ENCODE measurements at places on chromosomes 7 and 10.

DNA sequence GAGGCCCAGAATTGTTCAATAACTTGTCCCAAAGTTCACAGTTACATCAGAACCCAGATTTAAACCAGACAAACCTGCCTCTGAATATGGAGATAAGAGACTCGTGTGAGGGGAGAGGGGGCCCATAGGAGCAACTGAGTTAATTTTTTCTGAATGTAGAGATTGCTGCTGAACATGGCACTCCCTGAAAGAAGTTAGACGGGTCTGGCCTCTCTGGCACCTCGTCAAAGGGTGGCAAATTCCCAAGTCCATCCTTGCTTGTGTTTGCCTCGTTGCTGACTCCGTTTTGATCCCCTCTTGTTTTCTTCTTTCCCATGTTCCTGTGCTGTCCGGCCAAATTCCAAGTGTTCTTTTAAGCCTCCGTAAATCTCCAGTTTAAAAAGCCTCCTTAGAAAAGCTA is 35.2 kb upstream of the YAE1 start:
- DNase-seq, result no peak

DNA sequence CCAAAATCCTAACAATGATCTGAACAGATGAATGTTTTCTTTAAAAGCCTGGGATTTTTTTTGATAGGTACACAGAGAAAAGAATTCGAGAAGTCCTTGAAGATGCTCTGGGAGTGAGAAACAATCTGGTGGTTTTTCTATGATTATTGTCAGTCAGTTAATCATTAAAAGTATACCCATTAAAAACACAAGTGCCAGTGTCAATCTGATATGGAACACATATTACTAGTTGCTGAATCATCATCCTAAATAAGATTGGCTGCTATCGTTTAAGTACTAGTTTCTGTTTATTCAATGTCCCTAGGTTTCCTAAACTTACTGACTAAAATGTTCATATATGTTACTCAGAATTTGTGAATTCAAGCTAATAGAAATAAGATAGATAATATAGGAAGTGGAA is 16.1 kb downstream of the COL28A1 start:
- DNase-seq, result no peak

DNA sequence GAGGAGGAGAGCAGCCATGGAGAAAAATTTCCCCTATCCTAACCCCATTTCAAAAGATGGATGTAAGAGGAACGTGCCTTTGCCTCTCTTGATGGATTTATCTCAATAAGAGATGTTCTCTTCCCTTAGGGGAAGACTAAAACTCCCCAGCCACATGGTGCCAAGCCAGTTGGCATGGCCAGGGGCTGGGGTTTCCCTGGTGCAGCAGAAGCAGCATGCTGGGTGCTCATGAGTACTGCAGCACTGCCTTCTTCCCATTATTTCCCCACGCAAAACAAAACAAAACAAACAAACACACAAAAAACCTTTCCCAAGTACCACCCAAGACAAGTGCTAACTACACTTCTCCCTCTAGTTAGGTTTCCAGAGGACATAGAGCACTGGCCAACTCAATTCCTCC is 97.2 kb downstream of the DOCK4 start:
- DNase-seq, result no peak

GRCh38 chr10:50400694-50401093 is 149.4 kb upstream of the ASAH2 start:
- DNase-seq, result no peak

GRCh38 chr10:31120961-31121685 is 89.5 kb upstream of the ZNF438 start:
- no peak for DNase-seq

- DNase-seq, result no peak
These were observed 31.0 kb upstream of the ABCB4 start for GRCh38 chr7:87506246-87507180.

- no peak for DNase-seq
These were observed 90.9 kb upstream of the STK17A start for GRCh38 chr7:43491984-43492383.

DNA sequence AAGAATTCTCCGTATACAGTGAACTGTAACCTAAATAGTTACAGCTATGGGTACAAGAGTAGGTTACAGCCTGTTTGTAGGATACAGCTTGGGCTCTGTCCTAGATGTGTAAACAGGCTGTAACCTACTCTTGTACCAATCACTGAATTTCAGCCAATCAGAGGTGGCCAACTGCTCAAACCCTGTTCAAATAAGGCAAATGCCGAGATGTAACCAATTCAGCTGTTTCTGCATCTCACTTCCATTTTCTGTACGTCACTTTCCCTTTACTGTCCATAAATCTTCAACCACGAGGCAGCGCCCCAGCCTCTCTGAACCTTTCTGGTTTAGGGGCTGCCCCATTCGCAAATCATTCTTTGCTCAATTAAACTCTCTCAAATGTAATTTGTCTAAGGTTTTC is 8.3 kb upstream of the MMP21 start:
- DNase-seq, result no peak

DNA sequence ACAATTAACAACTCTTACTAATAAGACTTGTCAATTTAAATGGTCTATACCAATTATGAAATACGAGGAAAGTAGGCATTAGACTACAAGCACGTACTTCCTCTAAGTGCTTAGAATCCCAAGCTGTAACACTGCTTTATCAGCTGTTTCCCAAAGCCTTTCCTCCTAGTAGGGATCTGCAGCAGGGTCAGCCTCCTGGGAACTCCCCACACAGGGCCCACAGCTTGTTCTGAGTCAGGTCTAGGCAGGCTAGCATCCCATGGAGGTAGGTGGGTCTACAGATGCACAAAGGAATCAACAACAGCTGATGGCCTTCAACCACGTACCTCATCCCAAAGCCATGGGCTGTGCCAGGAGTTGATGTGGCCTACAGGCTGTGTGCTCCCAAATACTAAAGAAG is 14.7 kb downstream of the MMS19 start:
- DNase-seq, result no peak

DNA sequence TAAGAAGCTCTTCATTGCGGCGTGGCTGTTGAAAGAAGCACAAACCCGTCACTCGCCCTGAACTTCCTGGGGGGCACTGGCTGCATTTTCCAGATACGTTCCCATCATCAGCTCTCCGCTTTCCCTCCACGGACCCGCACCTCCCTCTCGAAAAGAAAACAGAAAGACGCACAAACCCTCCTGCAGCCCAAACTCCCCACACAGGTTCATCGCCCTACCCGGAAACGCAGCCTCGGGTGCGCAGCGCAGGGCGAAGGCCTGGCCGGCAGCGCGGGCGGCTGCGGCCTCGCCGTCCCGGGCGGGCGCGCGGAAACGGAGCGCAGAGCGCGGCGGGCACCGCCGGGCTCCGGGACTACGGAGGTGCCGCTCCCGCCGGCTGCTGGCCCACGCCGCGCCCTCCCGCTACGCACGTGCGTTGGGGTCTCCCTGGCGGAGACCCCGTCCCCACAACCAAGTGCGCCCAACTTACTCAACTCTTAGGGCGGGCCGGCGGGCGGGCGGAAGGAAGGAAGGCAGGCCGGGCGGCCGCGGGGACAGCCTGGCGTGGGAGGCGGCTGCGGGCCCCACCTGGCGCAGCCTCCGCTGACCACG is 822 bp downstream of the ZNF800 start:
- DNase-seq, result peak; percentile 68

DNA sequence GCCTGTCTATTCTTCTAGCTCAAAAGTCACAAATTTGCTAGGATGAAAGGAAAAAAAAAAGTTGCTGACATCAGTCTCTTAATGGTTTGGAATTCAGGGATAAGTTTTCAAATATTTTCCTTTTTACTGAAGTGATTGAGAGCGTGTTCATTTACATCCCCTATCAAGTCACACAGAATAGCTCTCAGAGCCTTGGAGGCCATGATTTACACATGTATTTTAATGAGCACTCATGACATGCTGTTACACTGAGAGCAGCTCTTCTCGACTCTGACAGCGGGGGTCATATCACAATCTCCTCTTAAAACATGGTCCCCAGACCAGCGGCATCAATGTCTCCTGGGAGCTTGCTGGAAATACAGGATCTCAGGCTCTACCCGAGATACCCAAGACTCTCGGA is 232.7 kb downstream of the POU6F2 start:
- no peak for DNase-seq

DNA sequence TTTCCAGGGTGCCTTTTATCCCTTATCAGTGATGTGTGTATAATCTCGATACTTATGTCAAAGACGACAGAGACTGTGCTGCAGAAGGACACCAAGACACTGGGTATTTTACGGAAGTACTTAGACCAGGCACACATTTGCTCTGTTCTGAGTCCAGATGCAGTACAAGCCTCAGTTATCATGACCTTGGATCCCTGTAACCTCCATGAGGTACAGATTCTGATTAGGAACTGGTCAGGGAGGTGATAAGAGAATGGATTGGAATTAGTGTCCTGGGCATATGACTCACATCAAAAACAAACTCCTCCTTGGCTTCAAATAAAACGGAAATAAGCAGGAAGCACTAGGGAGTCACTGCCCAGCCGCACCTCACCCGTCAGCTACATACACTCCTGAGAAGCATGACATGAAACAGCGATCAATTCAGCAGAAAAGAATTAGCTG is 146.5 kb downstream of the SFMBT2 start:
- DNase-seq, result no peak

GRCh38 chr10:17915181-17915580 is 36.5 kb upstream of the SLC39A12 start:
- DNase-seq, result no peak

GRCh38 chr10:74418285-74418872 is 267.4 kb downstream of the ADK start:
- DNase-seq, result no peak

GRCh38 chr10:18610517-18610916 is 40.9 kb downstream of the NSUN6 start:
- no peak for DNase-seq

GRCh38 chr7:50371551-50372021 is 67.1 kb downstream of the IKZF1 start:
- DNase-seq, result peak; percentile 32

DNA sequence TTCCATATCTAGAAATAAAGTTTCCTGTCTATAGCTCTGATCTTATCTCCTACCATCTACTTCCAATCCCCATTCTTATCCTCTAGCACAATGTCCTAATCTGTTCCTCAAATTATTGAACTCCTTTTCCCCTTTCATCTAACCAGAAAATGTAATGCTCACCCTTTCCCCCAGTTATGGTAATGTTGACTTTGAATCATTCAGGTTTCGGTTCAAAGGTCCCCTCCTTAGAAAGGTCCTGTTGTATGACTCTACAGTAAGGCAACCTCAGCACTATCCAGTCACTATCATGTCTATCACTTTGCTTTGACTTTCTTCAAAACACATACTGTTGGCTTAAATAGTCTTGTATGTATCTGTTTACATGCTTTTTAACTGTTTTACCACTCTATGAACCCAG is 264.2 kb upstream of the PCDH15 start:
- no peak for DNase-seq

DNA sequence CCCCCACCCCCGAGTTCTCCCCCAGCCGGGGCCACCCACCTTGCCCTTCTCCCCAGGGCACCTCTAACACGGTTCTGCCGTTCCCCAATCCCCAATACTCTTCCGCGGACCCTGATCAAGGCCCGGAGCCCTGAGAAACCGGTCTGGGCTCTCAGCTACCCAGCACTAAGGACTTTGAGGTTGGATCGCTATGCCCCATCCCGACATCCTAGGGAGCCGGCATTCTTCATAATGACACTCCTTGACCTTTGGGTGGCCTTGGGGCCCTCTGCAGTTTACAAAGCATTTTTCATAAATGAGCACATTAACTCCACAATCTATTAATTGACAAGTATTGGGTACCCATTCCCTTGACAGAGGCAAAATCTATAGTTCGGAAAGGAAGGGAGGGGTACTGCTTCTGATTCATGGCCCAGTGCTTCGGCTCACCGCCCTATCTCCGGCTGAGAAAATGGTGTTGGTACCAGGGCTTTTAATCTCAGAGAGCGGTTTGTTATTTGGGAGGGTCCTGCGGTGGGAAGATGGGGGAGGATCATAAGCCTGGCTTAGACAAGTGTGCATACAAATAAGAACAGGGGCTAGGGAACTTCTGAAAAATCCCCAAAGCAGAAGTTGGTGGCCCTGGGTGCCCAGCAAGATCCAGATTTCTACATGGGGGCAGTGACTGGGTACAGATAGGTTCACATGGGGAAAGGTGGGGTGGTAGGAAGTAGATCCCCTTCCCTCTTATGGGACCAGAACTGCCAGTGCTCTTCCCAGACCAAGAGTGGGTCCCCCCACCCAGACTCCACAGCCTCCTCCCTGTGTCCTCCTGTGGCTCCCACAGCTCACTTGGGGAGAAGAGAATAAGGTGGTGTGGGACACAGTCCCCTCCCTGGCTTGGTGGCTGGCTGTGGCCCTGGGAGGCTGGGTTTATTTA is 3.2 kb downstream of the IMPDH1 start:
- DNase-seq, result no peak

All from CD4-positive, alpha-beta T cell treated with Interleukin-21 for 1 hour (primary cell).